ENCODE measurements at places on chromosomes 2 and 18.

- DNase-seq: no peak
Observed at GRCh38 chr18:11883153-11883552, 25.0 kb downstream of the MPPE1 start.

DNA sequence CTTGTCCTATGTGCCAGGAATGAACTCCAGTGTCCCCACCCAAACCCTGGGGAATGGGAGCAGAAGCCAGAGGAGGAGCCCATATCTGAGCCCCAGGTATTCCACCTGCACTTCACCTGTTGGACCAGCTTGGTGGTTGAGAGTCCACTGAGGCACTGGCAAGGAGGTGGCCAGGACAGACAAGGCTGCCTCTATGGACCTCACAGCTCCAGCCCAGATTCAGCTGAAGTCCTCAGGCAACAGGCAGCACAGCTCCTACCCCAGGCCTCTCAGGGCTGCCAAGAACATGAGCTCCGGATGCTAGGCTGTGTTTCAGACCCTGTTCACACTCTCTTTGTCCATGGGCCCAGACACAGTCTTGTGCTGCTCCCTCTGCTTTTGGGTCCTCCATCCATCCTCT lies 2.9 kb upstream of the IL1F10 start:
- DNase-seq: no peak

GRCh38 chr18:54957996-54958395 lies 1.3 kb downstream of the CCDC68 start:
- DNase-seq: peak; percentile 12

GRCh38 chr2:17271416-17271815 lies 246.8 kb downstream of the RAD51AP2 start:
- peak; percentile 64 for DNase-seq

GRCh38 chr2:24779116-24779515 lies 14.1 kb downstream of the PTRHD1 start:
- no peak for DNase-seq

- no peak for DNase-seq
Observed at GRCh38 chr18:10064267-10064666, 150.5 kb downstream of the VAPA start.

DNA sequence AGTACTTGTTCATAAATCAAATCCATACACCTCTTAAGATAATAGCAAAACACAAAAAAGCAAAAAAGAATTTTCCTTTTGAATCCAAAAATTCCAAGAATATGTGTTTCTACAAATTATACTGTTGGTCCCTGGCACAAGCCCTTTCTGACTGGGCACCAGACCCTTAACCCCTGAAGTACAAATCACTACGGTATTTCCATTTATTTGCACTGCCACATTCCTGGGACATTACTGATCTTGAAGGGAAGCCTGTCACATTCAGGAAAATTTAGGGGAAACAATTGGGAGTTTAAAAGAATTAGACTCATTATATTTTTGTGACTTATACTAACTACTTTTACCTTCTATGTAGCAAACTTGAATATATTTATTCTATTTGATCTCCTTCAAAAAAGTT lies 98.8 kb downstream of the ZNF521 start:
- DNase-seq: no peak

DNA sequence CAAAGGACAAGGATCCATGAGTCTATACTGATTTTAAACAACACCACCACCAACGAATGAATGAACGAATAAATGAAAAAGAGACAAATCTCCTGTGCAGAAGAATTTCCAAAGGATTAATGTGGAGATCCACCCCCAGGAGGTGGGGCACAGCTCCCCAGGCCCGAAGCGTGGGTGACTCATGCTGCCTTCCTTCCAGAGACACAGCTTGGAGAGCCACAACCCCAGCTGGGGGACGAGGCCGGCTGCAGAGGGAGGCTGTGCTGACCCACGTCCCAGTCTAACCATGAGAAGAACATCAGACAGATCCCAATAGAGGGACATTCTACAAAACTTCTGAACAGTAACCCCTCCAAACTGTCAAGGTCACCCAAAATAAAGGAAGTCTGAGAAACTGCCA lies 557.3 kb upstream of the SALL3 start:
- DNase-seq: no peak

GRCh38 chr2:70143314-70144150 lies 47.3 kb downstream of the C2orf42 start:
- DNase-seq: peak; percentile 50

DNA sequence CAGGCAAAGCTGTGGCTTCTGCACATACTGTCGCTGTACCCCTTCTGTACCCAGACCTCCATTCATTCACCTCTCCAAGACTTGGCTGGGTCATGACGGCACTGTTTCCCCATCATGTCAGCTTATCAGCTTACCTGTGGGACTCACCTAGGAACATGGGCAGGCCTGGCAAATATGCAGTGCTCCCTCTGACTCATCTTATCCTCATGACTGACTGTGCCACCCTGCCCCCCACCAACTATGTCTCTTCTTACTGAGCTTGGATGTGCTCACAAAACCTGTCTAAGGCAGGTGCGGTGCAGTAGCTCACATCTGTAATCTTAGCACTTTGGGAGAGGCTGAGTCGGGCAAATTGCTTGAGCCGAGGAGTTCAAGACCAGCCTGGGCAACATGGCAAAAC lies 152.4 kb downstream of the MGAT5 start:
- no peak for DNase-seq

GRCh38 chr2:238433941-238434845 lies 7.5 kb downstream of the ASB1 start:
- peak; percentile 91 for DNase-seq

DNA sequence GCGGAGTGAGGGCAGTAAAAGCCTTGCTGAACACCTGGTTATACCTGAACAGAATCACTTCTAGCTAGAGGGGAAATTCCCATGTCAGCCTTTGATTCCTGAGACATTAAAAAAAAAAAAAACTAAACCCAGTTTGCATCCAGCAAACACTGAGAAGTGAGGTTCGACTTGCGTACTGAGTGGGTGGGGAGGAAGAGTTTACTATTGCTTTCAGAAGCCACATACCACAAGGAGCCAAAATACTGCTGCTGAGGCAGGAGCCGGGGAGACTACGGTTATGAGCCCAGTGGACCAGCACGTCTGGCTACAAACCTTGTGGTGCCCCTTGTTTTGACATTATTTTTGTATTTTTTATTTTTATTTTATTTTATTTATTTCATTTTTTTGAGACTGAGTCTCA lies 2.7 kb downstream of the COLEC11 start:
- DNase-seq: no peak

DNA sequence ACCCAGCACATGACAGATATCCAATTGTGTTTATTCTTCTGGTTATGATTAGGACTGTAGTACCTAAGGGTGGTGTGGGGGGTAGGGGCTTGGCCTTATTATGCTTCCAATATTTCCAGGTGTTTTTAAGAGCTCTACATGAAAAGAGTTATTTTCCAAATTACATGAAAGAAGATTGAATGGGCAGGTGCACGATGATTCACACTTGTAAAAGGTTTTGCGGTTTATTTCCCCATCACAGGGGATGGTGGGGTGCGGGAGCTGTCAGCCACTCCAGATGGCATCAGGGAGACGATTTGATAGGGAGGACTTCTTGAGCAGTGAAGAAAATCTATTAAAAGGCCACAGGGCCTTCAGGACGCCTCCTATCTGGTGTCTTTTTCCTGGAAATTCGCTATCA lies 15.1 kb upstream of the CCBE1 start:
- no peak for DNase-seq

- DNase-seq: no peak
Observed at GRCh38 chr2:112648081-112648480, 2.3 kb downstream of the SLC20A1 start.

DNA sequence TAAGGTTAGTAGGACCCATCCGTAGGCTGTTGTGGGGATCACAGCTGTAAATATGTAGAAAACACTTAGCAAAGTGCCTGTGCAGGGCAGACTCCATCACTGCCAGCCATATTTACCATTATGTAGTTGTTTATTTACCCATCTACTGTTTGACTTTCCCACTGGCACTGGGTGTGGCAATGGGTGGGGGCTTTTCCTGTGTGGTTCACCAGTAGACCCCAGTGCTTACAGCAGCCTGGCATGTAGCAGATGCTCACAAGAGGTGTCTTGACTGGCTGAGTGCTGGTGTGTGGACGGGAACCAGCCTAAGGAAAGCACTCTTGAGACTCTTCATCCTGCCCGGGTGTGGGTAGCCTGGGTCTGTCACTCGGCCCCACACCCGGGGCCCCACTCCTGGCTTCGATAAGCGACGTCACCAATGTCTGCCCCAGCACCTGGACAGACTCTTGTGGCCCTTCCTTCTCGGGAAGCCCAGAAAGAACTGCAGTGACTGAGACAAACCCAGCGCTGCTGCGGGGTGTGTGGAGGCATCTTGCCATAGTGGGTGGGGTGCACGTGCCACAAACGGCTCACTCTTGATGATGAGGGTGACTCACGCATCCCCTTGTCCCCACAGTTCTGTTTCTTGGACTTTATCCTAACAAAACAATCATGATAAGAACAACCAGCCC lies 78.3 kb downstream of the HDAC4 start:
- DNase-seq: peak; percentile 35

GRCh38 chr2:71156573-71156972 lies 26.1 kb downstream of the MPHOSPH10 start:
- peak; percentile 63 for DNase-seq

- no peak for DNase-seq
Observed at GRCh38 chr2:26245810-26246209, 1.1 kb downstream of the HADHB start.

DNA sequence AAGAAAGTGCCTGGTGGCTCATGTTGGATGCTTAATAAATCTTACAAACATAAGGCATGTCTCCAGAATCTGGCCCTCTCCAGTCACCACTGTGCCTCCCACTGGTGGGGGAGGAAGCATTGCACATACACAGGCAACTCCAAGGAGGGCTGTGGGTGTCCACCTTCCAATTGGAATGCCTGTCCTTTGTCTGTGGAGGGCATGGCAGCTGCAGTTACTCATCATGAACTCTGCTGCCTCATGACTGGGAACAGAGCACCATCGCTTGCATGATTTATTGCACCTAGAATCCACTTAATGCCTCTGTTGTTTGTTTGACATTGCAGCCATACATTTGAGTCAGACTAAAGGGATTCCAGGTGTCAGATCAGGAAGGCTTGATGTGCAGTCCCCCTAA lies 278.9 kb downstream of the PRKCE start:
- peak; percentile 29 for DNase-seq

GRCh38 chr2:36336321-36336720 lies 19.3 kb upstream of the CRIM1 start:
- no peak for DNase-seq

- DNase-seq: no peak
Observed at GRCh38 chr2:120979398-120979797, 243.7 kb downstream of the GLI2 start.

- DNase-seq: peak; percentile 55
Observed at GRCh38 chr18:12630136-12630535, 27.8 kb downstream of the SPIRE1 start.

GRCh38 chr18:79010802-79011201 lies 31.2 kb downstream of the SALL3 start:
- DNase-seq: no peak

DNA sequence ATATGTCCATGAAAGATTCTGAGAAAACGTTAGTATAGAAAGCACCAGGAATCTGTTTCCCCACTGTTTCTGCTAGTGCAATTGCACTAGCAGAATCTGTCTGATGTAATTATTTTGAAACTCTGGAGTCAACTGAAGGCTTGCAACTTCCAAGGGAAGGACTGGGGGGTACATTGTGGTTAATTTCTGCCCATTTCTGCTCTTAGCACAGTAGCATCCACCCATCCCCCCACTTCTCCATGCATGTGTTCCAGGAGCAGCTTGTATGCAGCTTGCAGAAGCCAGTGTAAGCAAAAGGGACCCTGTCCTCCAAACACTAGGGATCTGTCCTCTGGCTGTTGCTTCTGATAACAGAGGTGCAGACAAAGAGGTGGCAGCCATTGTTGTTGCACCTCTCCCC lies 74.4 kb downstream of the CRACDL start:
- DNase-seq: no peak

GRCh38 chr18:67517444-67517765 lies 885 bp upstream of the DSEL start:
- DNase-seq: no peak

DNA sequence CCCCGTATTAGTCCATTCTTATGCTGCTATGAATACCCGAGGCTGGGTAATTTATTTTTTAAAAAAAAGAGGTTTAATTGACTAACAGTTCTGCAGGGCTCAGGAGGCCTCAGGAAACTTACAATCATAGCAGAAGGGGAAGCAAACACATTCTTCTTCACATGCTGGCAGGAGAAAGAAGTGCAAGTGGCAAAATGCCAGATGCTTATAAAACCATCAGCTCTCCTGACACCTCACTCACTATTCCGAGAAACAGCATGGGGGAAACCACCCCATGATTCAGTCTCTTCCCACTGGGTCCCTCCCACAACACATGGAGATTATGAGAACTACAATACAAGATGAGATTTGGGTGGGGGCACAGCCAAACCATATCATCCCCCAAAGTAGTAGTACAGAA lies 2148.5 kb upstream of the PIK3C3 start:
- peak; percentile 23 for DNase-seq
